Activated naive CD4-positive, alpha-beta T cell (primary cell): ENCODE measurements at places on chromosomes 6 and 20.
A peak's percentile ranks its signal among the peaks of the same experiment; 100 is the strongest.

GRCh38 chr6:40671001-40671693 is 84.0 kb upstream of the LRFN2 start:
- DNase-seq, result no peak

GRCh38 chr6:111870742-111871064 is 2.5 kb downstream of the FYN start:
- DNase-seq, result no peak

- no peak for DNase-seq
Observed at GRCh38 chr6:56450882-56451739, 191.6 kb downstream of the DST start.

DNA sequence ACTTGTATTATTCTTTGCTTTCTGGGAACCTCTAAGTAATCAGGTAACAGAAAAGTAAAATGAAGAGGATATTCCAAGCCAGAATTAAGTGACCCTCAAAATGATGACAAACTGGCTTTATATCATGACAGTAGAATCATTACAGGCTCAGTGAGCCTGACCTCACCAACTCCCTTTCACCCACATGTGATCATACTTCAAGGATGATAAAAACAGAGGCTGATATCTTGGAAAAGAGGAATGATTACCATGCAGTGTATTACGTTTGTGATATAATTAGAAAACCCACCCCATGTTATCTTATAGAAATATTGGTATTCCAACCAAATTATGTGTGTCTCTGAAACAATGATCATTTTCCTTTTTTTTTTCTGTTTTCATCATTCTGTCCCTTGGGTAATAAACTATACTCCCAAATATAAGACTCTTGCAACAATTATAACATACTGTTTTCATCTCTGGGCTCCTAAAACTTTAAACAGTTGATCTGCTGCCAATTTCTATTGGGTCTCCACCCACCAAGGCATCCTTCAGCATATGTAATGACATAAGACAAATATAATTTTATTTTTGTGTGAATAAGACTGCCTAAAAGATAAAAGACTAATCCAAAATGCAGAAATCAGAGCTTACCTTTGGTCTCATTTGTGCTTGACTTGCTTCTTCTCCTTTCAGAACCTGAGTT is 115.7 kb downstream of the DST start:
- DNase-seq, result no peak

DNA sequence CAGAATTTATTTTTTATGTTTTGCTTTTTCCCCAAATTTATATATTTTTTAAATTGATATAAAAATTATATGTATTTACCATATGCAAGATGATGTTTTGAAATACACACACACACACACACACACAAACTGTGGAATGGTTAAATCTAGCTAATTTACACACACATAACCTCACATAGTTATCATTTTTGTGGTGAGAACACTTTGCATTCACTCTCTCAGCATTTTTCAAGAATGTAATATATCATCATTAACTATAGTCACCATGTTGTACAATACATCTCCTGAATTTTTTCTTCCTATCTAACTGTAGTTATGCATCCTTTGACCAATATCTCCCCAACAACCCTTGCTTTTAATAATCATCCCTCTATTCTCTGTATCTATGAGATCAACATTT is 52.2 kb downstream of the GFRAL start:
- no peak for DNase-seq

- DNase-seq, result no peak
Observed at GRCh38 chr6:16544006-16544405, 217.3 kb downstream of the ATXN1 start.

- DNase-seq, result no peak
Observed at GRCh38 chr6:147238164-147238563, 33.9 kb downstream of the STXBP5 start.

DNA sequence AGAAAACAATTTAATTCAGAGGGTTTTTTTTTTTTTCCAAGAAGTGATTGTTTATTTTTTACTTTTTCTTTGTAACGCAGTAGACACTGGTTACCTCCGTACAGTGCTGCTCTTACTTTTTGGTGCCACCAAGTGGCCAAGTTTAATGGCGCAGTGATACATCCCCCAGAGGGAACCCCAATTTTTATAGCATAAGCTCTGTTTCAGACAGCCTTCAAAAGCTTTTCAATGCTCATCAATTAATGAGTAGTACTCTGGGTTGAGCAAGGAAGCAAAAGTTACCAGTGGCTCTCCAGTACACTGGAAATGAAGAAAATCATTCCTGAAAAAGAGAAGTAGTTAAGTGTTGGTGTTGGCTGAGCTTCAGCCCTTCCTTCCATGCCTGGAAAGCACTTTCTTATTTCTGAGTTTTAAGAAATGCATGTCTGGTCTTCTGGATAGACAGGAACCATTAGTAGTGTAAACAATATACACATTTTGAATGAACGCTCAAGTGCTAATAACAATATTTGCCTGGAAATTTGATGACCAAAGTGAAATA is 129.1 kb upstream of the SMLR1 start:
- peak; percentile 5 for DNase-seq

DNA sequence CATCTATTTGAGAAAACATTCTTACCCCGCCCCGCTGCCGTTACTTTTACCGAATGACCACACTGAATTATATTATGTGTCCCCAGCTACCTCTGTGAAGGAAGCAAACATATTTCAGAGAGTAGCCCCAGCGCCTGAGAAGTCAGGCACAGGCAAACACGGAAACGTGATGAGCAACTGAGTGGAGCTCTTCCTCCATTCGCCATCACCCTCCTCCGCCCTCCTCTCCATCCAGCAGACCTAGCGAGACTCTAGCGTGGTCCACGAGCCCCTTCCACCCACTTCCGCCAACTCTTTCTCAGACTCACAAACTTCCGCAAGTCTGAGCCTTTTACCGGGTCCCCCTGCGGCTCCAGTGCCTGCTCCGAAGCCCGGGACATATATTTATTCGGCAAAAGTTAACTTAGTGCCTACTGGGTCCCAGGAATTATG is 582 bp downstream of the SNRPB start:
- DNase-seq, result no peak
